Fibroblast of skin of right biceps (primary cell): ENCODE measurements at places on chromosomes 5 and 9.

DNA sequence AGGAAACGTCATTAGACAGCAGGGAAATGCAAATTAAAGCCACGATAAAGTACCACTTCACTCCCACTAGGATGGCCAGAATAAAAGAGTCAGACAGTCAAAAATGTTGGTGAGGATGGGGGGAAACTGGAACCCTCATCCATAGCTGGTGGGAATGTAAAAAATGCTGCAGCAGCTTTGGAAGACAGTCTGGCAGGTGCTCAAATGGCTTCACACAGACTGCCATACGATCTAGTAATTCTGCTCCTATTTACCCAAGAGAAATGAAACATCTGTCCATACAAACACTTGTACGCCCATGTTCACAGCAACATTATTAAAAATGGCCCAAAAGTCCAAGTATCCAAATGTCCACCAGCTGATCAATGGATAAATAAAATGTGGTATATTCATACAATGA is 158.9 kb upstream of the PHYKPL start:
- no peak for DNase-seq

DNA sequence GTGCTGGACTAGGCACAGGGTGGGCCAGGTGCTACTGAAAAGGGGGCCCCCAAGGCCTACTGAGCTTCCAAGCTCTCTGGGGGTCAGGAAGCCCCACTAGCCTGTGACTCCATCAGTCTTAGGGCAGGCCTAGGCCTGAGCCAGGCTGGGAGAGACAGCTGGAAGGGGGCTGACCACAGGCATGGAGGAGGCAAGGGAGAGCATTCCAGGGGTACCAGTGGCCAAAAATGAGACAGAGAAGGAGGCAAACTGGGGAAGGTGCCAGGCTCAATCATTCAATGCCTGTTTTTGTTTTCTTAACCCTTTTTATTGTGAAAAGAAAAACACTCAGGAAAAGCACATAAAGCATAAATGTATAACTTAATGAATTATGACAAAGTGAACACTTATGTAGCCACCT is 26.2 kb upstream of the TCF7 start:
- no peak for DNase-seq

- DNase-seq = no peak
Measured at GRCh38 chr5:67129768-67130167, 66.8 kb downstream of the CD180 start.

DNA sequence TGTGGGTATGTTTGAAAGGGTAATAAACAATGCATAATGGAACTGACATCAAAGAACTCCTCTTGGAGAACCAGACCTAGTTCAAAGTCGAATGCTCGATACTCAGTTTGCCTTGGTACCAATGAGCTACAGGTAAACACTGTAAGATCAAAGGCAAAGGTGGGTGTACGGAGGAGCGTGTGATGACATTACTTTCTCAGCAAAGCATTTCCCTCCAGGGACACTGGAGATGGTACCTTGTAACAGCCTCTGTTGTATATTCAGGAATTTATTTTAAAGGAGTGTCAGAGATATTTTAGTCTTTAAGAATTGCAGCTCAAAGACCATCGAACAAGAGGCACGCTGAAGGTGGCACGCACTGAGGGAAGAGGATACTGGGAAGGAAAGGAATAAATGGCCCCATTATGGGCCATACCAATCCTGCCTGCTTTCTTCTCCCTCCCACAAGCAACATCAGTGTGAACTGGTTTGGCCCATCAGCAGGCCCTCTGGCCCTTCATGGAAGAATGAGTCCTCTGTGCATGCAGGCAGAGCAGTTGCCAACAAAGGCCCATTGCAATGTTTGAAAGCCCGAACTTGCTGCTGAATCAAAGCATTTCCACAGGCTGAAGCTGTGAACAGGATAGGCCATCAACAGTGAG is 410.2 kb downstream of the ACTL7B start:
- no peak for DNase-seq

DNA sequence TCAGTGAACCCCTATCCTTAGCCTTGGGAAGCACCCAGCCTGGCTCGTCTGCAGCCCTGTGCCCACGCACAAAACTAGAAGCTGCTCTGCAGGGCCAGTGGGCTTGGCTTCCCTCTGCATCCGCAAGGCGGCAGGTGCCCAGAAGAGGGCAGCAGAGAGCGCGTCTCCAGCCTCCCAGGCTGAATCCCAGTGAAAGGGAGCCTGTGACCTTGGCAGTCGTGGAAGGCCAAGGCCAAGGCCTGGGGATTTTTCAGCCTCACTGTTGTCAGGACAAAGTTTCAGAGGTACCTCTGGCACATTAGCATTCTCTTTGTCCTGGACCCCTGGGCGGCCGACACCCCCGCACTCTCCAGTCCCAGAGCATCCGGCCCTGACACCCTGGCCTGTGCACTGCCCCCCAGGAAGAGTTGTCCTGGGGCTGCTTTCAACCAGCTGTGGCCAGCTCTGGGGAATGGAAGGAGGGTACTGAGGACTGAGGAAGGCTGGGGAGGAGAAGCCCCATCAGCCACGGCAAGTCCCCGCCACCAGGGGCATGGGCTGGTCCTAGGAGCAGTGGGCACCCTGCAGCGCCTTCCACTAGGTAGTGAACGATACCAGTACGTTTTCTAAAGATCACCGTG is 63.6 kb upstream of the IL17B start:
- peak; percentile 62 for DNase-seq

GRCh38 chr5:125654392-125654791 is 768.8 kb upstream of the GRAMD2B start:
- no peak for DNase-seq

GRCh38 chr5:57745700-57746651 is 263.4 kb upstream of the ACTBL2 start:
- DNase-seq = no peak

GRCh38 chr9:93911801-93912554 is 43.2 kb downstream of the BARX1 start:
- DNase-seq = no peak

DNA sequence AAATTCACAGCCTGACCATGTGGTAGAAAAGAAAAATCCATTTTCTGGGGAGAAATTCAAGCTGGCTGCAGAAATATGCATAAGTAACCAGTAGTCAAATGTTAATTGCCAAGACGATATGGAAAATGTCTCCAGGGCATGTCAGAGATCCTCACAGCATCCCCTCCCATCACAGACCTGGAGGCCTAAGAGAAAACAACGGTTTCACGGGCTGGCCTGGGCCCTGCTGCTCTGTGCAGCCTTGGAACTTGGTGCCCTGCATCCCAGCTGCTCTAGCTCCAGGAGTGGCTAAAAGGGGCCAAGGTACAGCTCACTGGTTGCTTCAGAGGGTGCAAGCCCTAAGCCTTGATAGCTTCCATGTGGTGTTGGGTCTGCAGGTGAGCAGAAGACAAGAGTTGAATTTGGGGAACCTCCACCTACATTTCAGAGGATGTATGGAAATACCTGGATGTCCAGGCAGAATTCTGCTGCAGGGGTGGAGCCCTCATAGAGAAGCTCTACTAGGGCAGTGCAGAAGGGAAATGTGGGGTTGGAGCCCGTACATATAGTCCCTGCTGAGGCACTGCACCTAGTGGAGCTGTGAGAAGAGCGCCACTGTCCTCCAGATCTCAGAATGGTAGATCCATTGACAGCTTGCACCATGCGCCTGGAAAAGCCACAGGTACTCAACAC is 49.7 kb downstream of the PTBP3 start:
- DNase-seq = no peak

GRCh38 chr9:137743695-137744094 is 124.9 kb downstream of the EHMT1 start:
- no peak for DNase-seq

- no peak for DNase-seq
Measured at GRCh38 chr9:115976781-115977180, 176.8 kb upstream of the PAPPA start.

DNA sequence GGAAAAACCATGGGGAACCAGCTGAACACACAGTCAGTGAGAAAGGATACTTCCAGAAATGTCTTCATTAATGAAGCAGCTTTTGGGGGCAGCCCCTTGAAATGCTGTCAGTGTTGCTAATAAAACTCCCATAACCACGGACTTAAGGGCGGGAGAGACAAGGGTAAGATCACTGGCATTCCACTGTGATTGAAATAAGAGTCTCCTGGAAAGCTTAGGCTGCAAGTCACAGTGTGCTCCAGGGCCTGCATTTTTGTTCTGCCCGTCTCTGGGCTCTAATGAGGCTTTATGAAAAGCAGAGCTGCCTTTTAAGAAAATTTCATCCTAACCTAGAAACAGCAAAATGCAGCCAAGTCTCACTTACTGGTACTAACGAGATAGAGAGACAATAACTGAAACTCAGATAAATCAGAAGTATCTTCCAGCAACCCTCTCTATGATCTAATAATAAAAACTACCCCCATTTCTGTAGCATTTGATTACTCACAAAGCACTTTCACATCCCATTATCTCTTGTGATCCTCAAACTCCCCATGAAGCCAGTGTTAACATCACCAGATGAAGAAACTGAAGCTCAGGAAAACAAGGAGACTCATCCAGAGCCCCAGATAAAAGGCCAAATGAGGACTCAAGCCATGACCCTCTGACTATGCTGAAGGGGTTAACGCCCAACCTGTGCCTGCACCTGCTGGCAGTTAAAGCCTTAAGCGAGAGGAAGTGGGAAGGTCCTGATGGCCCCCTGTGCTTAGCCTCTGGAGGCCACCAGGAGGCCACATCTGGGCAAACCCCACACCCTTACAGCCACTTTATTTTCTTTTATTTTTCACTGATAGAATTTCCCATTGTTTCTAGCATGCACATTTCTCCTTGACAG is 37.5 kb downstream of the SPOCK1 start:
- no peak for DNase-seq

DNA sequence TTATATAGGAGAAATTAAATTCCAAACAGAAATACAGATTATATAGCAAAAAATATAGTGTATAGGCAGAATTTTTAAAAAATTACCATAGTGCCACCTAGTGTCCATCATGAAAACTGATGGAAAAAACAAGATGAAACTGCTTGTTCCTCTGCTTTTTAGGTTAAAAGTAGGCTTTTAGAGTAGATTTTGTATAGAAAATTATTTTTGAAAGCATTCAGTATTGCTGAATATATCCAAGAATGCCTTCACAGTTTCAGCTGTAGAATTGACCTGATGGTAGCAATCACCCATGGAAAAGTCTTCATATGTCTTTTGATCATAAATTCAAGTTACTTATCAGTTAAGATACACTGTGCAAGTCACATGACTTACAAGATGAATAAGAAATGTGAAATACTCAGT is 19.7 kb downstream of the RIOK2 start:
- DNase-seq = no peak

- DNase-seq = peak; percentile 10
Measured at GRCh38 chr9:98022447-98022846, 34.1 kb upstream of the NANS start.

DNA sequence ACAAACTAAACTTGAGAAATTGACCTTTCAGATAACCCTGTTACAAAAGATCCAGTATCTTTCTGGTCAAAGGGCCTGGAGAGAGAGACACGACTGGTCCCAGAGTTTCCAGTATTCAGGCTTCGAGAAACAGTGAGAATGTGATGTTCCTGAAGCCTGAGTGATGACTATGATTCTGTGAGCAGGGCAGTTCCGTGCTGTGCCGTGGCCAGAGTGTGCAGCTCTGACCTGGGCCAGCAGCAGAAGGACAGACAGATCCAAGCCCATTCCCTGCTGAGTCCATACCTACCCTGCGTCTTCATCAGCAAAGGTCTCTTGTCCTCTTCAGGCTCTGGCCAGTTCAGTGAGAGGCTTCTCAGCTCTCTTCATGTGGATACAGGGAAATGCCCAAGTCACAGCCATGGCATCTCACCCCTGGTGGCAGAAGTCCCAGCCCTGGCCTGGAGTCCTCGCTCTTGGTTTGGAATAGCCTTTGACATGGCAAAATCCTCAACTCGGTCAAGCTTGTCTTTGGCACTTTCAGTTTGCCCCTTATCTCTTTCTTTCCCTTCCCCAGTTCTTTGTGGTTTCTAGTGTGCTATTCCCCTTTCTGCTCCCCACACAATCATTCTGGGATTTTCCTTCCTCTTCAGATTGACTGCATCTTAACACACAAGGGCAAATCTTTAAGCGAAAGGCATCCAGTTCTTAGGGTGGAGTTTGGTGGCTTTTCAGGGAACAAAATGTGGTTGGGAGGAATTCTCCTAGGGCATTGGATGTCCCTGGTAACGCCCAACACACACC is 107.7 kb downstream of the LIFR start:
- DNase-seq = no peak

DNA sequence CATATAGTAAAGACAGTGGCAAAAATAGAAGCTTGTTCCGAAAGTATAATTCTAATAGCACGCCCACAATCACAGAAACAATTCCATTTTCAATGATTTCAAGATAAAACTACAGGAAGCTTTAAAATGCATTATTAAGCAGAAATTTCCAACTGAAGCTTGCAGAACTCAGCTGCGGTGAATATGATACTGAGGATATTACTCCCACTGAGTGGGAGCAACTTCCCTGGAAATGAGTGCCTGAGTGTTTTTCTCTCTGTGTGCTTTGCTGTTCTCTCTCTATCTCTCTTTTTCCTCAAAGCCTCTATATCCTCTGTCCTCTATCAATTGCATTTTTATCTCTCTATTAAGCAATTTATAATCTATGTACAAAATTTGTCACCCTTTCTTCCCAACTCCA is 187.5 kb upstream of the PRDM9 start:
- no peak for DNase-seq

GRCh38 chr9:34227445-34227844 is 48.6 kb downstream of the UBAP1 start:
- DNase-seq = peak; percentile 46

DNA sequence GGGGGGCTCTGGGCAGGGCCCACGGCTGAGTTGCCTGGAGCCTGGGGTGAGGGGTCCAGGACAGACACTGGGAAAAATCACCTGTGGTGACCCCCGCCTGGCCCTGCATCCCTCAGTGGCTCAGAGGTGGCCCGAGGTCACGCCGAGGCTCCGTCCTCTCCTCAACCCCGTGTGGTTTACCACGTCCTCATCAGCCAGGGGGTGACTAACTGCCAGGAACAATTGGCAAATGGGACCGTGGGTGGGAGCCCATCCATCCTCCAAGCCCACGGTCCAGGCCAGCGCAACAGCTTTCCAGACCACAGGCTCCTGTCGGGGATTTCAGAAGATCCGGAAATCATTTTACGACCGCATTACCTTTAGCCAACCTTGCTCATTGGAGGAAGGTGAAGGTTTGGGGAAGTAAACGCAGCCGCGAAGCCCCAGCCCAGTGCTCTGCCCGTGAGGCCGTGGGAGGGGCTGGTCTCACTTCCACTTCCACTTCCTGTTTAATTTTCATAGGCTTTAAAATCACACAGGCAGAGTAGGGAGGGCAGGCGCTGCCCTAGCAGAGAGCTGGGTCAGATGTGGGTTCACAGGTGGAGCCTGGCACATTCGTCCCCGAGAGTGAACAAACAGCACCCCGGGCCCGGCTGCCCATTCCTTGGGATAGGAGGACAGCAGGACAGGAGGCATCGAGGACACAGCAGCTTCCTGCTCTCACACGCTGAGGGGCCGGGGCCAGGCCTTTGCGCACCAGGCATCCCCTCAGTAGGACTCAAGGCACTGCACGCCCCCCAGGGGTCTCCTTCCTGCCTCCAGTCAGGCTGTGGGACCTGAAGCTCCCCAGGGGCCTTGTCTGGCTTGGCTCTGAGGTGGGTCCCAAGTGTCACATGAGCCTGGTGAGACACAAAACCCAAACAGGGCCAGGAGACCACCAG is 19.8 kb upstream of the SLC9A3 start:
- no peak for DNase-seq
